ENCODE measurements at places on chromosomes 1 and 21.

DNA sequence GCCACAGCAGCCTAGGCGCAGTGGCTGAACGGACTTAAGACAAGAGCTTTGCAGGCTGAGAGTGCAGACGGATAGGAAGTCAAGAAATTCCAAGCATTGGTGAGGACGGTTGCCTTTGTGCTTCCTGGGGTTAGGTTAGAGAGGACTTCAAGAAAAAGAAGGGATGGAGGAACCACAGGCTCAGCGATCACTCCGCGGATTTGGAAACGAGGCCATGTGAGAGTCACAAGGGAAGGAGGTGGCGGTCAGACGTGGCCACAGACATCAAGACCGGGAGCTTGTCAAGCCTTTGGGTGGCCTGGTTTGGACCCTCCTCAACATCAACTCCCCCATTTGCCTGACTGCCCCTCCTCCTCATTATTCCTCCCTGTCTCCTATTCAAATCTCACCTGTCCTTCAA, 62.3 kb downstream of the NID1 start:
- no peak overlapping the region for H3K27ac ChIP-seq
- no peaks in the 10 kb centered on the region for H3K4me1 ChIP-seq
- H3K4me3 ChIP-seq, result no peak overlapping the region

DNA sequence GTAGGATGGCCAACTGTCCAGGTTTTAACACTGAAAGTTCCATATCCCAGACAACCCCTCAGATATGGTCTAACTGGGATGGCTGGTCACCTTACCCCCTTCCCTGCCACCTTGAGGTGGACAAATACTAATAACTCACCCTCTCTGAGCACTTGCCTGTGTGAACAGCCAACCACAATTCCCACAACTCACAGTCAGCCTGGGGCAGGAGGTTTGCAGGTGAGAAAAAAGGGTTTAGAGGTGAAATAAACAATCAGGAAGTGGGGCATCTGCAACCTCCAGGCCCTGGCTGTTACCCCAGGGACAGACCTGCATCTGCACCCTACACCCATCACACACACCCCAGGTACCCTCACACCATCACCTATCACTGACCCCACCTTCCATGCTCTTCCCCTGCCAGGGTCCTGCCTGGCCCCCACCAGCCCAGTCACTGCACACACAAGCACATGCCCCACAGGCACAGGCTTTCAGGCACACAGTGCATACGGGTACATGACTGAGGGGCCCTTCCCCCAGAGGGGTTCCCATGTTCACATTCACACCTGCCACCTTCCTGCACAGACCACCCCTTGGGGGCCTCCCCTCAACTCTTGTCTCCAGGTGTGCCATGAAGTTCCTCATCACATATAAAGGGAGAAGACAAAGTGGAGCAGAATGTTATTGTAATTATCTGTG, 679.5 kb downstream of the MATN1 start:
- H3K27me3 ChIP-seq, result no peaks in the 10 kb centered on the region
- H3K36me3 ChIP-seq, result no peaks in the 10 kb centered on the region
- no peak overlapping the region for H3K27ac ChIP-seq
- H3K4me1 ChIP-seq, result no peaks in the 10 kb centered on the region

DNA sequence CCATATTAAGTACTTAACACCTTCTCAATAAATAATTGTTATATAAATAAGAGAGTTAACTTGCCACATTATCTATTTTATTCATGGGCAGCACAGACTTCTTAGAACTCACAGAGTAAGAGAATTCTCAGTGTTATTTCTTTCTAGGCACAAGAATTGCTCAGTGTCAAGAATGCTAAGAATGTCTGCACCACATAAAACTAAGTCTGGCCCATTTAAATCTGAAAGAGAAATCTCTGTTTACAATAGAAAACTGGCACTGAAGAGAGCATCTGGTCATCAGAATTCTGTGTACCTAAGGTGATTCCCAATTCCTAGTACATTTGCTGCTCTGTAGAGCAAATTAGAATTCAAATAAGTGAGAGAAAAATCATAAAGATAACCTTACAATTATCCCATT, 3.8 kb downstream of the OR10K2 start:
- DNase-seq, result no peak
- H3K27ac ChIP-seq, result no peak overlapping the region
- H3K4me3 ChIP-seq, result no peak overlapping the region
- no peaks in the 10 kb centered on the region for H3K4me1 ChIP-seq
- no peaks in the 10 kb centered on the region for H3K36me3 ChIP-seq

- no peak for DNase-seq
- no peaks in the 10 kb centered on the region for H3K4me1 ChIP-seq
- no peak overlapping the region for H3K27ac ChIP-seq
- H3K36me3 ChIP-seq, result no peaks in the 10 kb centered on the region
- H3K27me3 ChIP-seq, result no peaks in the 10 kb centered on the region
Measured at GRCh38 chr1:39936724-39937491, 18.0 kb upstream of the MFSD2A start.

GRCh38 chr1:57232500-57232899, 191.4 kb downstream of the DAB1 start:
- no peak overlapping the region for H3K4me3 ChIP-seq
- H3K27ac ChIP-seq, result no peak overlapping the region

DNA sequence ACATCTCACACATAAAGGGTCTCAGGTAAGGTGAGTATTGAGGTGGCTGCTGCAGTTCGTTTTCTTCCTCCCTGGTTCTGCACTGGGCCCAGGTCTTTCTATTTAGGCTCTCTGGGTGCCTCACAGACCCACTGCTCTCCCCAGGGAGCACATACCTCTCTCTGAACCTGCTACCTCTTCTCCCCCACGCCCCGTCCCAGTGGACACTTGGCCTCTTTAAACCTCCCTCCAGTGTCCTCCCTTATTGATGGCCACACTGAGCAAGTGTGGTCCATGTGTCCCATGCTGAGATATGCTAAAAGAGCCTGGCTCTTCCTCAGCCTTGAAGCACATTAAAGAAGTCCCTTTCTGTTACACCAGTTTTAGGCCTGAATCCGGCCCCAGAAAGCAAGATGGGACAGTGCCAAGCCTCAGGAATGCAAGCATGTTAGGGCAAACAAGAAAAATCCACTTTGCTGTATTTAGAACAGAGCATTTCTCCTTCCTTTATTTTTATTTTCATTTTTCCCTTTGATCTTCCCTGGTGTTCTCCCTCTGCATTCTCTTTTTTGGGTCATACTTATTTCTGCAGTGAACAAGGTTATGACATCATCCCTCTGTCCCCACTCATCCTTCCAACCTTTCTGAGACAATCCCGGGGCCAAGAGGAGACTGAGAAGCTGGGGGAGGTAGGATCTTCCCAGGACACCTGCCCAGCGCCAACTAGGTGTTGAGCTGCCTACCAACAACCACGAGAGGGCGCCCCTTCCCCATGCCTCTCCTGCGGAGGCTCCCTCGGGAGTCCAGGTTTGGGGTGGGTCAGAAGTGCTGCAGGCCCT, 5.0 kb upstream of the CHI3L2 start:
- H3K36me3 ChIP-seq, result no peaks in the 10 kb centered on the region
- peaks cover 60% of the 10 kb centered on the region for H3K4me1 ChIP-seq
- peak; percentile 93 for DNase-seq
- peak overlapping the region; percentile 96 for H3K27ac ChIP-seq
- H3K27me3 ChIP-seq, result no peaks in the 10 kb centered on the region
- H3K4me3 ChIP-seq, result peak overlapping the region; percentile 36
